ENCODE measurements at places on chromosomes 12 and 14.

GRCh38 chr14:67199016-67199415 lies 9.8 kb downstream of the GARIN2 start:
- DNase-seq: no peak

DNA sequence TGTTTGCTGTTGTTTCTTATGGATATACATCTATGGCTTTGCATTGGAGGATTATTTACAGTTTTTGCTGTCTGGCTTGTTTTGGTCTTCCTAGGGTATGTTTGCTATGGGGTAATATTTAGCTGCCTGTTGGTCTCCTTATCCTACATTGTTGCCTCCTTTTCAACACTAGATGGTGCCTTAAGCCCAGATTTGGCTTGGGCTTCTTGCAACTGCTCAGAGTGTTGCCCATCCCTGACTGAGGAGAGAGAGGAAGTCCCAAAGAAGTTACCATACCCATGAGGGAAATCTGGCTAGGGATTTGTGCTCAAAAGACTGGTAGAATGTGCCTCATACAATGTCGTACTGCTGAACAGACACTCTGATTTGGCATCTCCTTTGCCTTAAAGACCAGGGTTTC lies 94.6 kb upstream of the MUCL1 start:
- no peak for DNase-seq

GRCh38 chr14:29264865-29265264 lies 498.3 kb downstream of the FOXG1 start:
- DNase-seq: no peak

- no peak for DNase-seq
These were observed 26.8 kb upstream of the BMAL2 start for GRCh38 chr12:27305673-27306456.

DNA sequence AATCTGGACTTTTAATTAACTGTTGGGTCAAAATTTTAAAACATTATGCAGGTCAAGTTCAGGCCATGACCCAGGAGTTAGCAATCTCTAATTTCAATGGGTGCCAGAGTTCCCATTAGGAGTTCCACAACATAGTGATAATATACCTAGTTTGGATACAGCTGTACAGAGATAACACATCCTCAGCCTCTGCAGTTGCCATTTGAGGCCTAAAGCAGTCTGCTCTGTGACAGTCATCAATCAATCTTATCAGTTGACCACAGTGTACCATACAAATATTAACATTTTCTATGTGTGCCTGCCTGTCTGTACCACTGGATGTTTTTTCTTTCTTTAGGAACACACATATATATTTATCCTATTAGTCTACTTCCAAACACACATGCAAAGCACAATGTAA lies 54.0 kb upstream of the BBS10 start:
- DNase-seq: no peak

GRCh38 chr14:29654901-29655550 lies 272.6 kb downstream of the PRKD1 start:
- DNase-seq: no peak

GRCh38 chr14:104794631-104794992 lies 936 bp downstream of the AKT1 start:
- DNase-seq: no peak

DNA sequence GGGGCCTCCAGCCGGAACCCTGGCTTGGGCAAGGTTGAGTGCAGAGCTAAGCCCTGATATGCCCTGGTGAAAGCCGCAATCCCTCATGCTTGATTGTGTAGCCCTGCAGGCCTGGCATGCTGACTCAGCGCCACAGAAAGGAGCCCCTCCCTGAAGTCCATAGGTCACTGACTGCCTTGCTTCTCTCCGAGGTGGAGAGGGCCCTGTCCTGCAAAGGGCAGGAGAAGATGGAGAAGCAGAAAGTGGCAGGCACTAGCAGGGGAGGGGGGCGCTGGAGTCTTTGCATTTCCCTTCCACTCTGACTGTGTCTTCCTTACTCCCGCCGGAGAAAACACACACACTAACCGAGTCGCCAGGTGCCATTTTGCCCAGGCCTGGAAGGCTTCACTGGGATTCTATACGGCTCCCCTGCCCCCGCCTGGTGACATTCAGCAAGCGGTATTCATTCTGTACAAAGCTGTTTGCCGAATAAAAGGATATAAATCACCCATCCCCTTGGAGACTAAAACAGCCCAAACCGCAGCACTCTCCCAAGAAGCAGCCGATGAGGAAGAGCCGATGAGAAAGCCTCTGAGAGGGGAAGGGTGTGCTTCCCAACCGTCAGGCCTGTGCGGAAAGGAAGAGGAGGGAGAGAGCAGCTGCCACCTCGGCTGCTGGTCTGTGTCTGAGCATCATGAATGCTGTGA lies 69.8 kb downstream of the SLC6A12 start:
- DNase-seq: no peak

- no peak for DNase-seq
These were observed 9.6 kb downstream of the FAIM2 start for GRCh38 chr12:49893753-49894750.

DNA sequence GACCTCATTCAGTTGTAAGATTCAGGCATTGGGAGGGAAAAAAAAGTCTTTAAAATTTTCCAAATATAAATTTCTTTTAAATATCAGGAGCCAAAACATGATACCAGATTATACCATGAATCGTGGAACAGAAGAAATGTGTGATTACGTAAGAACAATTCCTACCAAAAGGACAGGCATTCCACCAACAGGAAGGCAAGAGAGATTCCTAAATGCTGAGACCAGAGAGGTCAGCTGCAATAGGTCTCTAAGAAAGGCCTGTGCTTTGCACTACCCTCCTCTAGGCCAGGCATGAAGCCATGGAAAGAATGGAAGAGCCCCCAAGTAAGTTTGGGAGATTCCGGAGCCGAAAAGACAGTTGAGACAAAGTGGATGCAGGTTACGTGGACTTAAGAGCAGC lies 83.7 kb downstream of the PTGER2 start:
- DNase-seq: no peak

- DNase-seq: no peak
These were observed 7.2 kb upstream of the SDR9C7 start for GRCh38 chr12:56941299-56942017.

- no peak for DNase-seq
These were observed 63.8 kb downstream of the DACT1 start for GRCh38 chr14:58701604-58702003.

DNA sequence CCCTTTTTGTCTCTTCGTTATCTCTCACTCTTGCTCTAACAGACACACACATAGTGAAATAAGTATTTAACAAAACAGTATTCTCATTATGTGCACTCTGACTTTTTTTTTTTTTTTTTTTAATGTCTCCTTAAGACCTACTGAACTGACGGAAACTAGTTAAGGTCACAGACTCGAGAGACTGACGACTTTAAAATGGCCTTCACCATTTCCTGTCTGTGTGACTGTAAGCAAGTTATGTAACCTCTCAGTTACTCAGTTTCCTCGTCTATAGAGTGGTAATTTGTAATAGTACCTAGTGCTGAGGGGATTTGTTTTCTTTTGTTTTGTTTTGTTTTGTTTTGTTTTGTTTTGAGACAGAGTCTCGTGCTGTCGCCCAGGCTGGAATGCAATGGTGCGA lies 284.8 kb downstream of the FBXL14 start:
- DNase-seq: no peak

GRCh38 chr12:2064071-2064507 lies 11.3 kb downstream of the CACNA1C start:
- DNase-seq: no peak

DNA sequence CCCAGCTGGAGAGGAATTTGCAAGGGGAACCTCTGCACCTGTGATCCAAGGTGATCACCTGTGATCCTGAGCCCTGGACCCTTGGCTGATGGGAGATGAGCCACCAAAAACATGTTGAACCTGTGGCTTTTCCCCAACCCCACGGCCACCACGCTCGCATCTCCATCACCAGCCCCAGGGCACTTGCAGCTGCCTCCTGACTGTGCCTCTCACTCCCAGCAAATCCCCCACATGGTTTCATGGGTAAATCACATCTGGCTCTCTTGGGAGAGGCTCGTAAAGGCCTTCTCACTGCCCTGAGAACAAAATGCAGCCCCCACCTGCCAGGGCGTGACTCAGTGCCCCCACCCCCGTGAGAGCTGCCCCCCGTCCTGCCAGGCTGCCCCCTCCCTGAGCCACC lies 76.0 kb downstream of the RFLNA start:
- no peak for DNase-seq

GRCh38 chr14:105845725-105846309 lies 319.4 kb downstream of the TMEM121 start:
- no peak for DNase-seq

DNA sequence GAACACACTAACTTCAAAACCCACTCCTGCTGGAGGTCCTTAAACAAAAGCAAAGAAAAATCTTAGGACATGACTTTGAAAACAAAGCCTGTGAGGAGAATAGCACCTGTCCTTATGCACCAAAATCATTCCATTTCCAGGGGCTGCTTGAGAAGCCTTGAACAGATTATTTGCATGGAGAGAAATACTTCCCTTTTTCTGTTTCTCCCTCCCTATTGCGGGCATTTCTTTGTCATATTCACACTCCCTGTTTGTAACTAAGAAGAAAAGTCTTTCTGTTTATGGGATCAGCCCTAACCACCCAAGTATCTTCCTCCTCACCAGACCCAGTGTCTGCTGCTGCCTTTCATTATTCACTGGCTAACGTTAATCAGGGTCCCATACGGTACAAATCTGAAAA lies 218.8 kb downstream of the DPF3 start:
- no peak for DNase-seq

DNA sequence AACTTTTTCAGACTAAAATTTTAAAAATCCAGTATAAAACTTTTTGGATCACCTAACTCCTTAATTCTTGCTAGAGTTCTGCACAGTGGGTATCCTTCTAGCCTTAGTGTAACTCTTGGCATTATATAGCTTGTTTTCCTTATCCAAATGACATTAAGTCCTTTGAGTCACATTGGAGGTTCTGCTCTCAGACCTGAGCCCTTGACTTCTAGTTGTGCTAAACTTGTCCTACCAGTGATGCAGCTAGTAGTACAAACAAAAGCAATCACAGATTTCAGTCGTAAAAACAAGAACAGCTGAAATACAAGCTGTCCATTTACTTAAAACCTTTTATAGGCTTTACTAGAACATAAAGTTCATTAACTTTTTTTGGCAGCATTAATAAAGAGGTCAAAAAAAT lies 10.5 kb downstream of the ZBTB1 start:
- DNase-seq: no peak

DNA sequence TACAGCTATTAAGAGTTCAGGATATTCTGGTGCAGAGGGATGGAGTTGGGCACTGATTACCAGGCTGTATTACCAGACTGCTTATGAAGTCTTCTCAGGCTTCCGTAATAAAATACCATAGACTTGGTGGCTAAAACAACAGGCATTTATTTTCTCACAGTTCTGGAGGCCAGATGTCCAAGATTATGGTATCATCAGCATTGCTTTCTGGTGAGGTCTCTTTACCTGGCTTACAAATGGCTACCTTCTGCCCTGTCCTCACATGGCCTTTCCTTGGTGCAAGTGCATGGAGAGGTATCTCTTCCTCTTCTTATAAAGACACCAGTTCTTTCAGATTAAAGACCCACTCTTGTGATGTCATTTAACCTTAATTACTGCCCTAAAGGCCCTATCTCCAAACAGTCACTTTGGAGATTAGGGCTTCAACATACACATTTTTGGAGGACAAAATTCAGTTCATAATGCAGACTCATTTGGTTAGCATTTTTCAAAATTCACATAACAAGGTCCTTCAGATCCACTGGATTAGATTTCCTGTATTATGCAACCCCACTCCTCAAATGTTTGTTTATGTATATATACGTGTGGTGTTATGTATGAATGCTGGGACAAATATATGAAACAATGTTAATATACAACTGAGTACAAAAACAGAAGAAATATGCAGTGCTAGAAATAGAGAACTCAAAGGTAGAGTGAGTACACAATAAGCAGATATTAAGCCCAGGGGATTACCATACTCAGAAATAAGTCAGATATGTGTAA lies 9.3 kb upstream of the ATP2B1 start:
- DNase-seq: no peak

GRCh38 chr14:30054201-30054600 lies 126.6 kb upstream of the PRKD1 start:
- DNase-seq: no peak

DNA sequence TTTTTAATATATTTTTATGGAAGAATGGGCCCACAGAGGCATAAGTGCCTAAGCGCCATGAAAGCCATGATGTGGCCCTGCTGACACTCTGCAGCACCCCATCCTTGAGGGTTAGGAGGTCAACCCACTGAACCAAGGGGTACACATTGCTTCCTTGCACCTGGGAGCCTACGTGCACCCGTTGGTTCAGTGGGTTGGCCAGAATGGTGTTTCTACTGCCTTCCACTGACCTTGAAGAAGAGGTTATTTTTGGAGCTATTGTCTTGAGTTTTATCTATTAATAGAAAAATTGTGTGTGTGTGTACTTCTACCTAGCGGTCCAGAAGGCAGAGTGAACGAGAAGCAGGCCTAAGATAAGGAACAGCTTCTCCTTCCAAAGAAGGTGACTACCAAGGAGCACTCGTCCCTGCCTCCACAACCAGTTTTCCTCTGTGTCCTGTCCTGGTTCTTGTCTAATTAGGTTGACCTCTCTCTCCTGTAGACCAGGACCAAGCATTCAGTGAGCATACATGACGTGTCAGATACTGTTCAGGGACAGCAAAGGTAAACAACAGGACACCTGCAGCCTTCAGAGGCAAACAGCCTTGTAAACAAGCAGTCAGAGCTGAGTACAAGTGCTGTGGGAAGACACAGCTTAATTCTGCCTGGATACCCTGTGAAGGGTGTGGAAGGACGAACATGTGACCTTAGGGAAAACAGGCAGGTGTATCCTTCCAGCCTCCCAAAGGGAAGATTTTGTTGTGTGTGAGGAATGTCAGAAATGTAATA lies 30.4 kb upstream of the PLEK2 start:
- DNase-seq: no peak

GRCh38 chr14:101535232-101535631 lies 26.1 kb upstream of the DIO3 start:
- DNase-seq: no peak

DNA sequence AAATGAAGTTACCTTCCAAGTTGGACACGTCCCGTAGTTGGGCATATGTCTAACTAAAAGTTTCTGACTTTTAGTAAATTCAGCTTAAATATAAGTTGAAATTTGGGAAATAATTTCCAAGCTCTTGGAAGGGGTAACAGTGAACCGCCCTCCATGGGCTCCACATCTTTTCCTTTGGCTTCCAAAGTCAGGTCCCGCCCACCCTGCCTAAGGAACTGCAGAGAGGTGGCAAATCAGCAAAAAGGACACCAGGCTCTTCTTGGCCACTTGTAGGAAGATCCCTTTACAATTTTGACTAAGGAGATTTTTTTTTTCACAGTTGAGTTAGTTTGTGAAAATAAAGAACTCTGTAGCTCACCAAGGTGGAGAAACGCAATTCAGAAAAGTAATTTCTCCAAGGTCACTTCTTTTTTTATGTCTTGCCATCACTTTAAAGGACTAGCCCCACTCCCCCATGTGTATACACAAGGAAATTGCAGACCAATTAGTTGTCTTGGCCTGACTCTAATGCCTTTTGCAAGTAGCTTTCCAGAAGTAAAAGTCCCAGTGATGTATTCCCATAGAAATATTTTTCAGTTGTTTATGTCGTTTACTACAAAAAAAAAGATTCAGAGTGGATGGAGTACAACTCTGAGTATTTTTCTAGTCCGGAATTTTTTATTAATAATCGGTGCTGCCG lies 181.2 kb downstream of the PELI2 start:
- no peak for DNase-seq

GRCh38 chr12:130973109-130973508 lies 19.4 kb downstream of the ADGRD1 start:
- no peak for DNase-seq

Data from stimulated activated CD4-positive, alpha-beta T cell treated with anti-CD3 and anti-CD28 coated beads, Interleukin-15, amount 100 ng/mL, for 1 hour (primary cell).